ENCODE measurements at places on chromosomes 1 and 21.

GRCh38 chr1:64176659-64177058, 26.8 kb upstream of the UBE2U start:
- no peak for DNase-seq

DNA sequence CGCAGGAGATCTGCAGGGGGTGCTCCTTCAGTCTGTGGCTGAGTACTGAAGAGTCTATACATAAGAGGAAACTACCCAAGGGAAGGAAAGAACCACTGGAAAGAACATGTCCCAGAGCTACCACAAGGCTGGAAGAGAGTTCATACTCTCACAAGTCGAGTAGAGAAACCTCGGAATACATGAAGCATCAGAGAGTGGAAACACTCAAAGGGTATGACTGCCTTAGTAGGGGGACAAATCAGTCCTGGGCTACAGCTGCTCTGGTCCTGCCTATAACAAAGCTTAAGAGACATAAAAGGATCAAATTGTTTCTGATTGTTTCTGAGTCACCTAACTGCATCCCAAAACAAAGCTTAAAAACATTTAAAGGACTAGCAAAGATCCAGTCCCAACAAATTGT, 27.4 kb downstream of the TMEM50B start:
- no peak for DNase-seq

DNA sequence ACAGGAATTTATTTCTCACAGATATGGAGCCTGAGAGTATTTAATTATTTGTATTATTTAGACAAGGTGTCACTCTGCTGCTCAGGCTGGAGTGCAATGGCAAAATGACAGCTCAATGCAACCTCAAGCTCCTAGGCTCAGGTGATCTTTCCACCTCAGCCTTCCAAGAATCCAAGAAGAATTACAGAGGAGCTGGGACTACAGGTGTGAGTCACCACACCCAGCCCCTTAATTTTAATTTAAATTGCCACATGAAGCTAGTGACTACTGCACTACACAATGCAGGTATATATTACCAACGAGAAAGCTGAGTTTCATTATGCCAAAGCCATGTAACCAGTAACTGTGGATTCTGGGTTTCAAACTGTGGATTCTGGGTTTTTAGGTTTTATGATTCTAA, 2.1 kb downstream of the KHDC4 start:
- no peak for DNase-seq

- DNase-seq: no peak
Observed at GRCh38 chr1:60091195-60091715, 17.7 kb upstream of the C1orf87 start.

Measured in stimulated activated CD8-positive, alpha-beta memory T cell treated with anti-CD3 and anti-CD28 coated beads, Interleukin-7, amount 100 ng/mL, for 48 hours (primary cell).